ENCODE measurements at places on chromosomes 7 and 10. TPM values are rescaled to one million over a fixed set of nuclear protein-coding genes. Genes with fewer than 3 reads are reported as not detected.

DNA sequence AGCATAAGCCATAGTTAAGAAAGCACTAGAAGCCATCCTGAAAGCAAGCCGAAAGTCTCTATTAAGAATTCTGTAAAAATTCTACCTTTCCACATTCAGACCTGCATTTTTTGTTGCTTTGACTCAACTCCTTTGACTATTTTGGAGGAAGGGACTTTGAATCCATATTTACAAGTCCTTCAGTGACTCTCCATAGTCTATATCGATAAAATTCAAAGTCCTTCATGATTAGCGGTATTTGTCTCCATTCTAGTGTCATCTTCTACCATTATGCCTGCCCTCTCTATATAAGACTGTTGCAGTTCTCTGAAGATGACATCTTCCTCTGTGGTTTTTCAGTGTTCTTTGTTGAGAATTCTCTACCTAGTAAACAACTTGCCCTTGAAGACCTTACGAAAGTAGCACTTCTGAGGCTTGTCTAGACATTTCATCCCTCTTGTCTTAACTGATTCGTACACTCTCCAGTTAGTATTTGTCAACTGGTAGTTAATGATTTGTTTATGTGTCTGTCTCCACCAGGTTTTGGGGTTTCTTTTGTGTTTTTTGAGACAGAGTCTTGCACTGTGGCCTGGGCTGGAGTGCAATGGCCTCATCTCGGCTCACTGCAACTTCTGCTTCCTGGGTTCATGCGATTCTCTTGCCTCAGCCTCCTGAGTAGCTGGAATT is 1.7 kb downstream of the CCSER2 start:
- no peaks in the 10 kb centered on the region for H3K36me3 ChIP-seq
- H3K4me1 ChIP-seq, result no peaks in the 10 kb centered on the region
- no peaks in the 10 kb centered on the region for H3K27me3 ChIP-seq
- H3K27ac ChIP-seq, result no peak overlapping the region
- no peak for DNase-seq

The C10orf90 gene
- total RNA-seq, result not detected

DNA sequence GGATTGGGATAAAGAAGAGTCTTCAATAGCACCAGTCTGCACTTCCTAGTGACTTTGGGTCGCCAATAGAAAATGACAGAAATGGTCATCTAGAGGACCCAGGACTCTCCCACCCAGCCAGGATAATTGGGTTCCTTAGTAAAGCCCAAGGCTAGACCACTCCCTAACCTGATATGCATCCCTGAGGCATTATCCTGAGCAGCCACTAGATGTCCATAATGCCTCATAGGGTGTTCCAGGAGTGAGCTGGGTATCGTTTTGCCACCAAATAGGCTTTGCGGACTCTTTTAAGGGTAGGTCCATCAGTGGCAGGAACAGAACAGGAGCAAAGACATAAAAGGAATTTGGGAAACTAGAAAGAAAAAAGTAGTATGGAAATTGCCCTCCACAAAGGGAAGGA is 4.5 kb upstream of the LRRC4 start:
- no peak overlapping the region for H3K27ac ChIP-seq
- DNase-seq, result no peak
- no peaks in the 10 kb centered on the region for H3K27me3 ChIP-seq
- H3K4me1 ChIP-seq, result no peaks in the 10 kb centered on the region

The ARHGEF35 gene
- 4.8 TPM for total RNA-seq

DNA sequence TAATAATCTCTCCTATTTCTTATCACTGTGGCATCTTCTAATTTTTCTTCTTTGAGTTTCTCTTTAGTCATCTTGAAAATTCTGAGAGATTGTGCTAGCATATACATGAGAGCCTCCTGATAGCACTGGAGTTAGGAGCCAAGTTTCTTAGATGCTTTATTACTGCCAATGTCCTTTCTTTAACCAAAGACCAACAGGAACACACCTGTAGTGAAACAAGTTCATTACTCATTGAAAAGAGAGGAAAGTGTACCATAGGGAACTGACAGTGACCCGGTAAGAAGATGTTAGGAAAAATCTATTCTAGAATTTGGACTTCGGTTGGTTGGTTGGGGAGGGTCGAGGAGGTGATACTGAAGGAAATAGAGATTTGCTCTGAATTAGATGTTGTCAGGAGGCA is 27.1 kb upstream of the CD36 start:
- no peaks in the 10 kb centered on the region for H3K4me1 ChIP-seq
- no peak for DNase-seq
- no peaks in the 10 kb centered on the region for H3K36me3 ChIP-seq
